ENCODE measurements at places on chromosomes 13 and 19.

DNA sequence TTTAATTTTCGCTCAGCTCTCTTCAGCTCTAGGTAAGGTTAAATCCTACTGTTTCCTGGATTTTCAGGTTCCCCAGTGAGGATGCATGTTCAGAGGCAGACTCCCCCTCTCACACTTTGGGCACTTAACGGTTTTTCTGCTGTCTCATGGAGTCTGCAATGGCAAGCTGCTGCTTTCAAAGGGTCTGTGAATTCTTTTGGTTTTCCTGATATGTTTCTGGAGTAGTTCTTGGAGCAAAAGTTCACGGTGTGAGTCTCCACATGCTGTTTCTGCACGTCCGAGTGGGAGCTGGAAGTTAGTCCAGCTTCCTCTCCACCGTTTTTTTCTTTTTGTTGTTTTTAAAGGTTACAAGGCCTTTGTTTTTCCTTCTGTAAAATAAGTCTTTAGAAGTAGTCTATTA, 35.4 kb downstream of the DNAJC15 start:
- DNase-seq: no peak

- no peak for DNase-seq
Measured at GRCh38 chr19:49907745-49908446, 11.2 kb upstream of the IL4I1 start.

GRCh38 chr19:17847538-17848366, at the start of gene JAK3:
TSS of gene JAK3 (minus strand) at chr19:17847982. CDS start at chr19:17844417, 3,565 bp downstream.
- DNase-seq: peak; percentile 93

- peak; percentile 79 for DNase-seq
Measured at GRCh38 chr19:41264581-41265394, 616 bp downstream of the HNRNPUL1 start.

DNA sequence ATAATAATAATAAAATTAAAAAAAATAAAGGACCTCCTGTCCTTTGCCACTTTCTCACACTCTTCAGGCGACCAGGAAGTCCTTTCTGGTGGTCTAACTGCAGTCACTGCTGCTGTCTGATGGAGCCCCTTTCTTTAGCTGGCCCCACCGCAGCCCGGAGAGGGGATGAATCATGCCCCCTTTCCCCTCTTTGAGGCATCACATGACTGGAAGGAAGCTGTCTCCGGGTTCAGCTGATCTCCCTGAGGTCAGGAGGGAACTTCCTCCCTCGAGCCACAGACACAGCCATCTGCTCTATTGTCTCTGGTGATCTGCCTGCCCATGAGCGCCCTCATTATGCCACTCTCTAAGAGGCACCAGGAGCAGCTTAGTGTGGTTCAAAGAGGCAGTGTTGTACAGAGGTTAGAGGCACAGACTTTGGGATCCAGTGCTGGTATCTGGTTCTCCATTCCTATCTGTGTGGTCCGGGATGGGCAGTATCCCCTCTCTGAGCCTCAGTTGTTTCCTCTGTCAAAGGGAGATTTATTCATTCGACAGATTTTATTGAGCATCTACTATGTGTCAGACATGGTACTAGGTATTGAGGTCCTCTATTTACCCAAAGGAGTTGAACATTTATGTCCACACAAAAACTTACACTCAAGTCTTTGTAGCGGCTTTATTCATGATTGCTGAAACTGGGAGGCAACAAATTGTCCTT, 30.0 kb downstream of the VAV1 start:
- peak; percentile 81 for DNase-seq

- peak; percentile 70 for DNase-seq
Measured at GRCh38 chr19:43524922-43525835, 1.8 kb downstream of the ETHE1 start.

- no peak for DNase-seq
Measured at GRCh38 chr13:75931116-75931515, 295.0 kb downstream of the LMO7 start.

DNA sequence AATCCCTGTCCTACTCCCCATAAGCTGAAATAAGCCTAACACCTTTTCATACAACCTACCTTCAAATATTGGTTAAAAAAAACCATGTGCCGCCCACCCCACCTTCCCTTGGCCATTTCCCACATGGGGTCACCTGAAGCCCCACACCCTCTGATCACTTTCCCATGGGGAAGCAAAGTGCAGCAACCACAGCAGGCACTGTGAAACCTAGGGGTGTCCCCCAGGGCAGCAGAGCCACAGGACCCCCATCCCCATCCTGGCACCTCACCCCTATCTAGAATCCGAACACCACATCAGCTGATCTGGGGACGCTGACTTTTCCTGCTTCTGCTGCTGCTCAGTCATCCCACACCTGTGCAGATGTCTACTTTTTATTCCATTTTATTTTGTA, 19.9 kb downstream of the CEACAM21 start:
- DNase-seq: no peak

DNA sequence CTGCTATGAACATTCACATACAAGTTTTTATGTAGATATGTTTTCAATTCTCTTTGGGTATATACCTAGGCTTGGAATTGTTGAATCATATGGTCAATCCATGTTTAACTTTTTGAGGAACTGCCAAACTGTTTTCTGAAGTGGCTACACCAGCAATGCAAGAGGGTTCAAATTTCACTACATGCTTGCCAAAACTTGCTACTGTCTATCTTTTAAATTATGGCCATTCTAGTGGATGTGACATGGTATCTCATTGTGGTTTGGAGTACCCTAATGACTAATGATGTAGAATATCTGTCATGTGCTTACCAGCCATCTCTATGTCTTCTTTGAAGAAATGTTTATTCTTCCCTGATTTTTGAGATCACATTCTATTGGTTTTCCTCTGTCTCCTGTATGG, 860.3 kb downstream of the DIAPH3 start:
- no peak for DNase-seq

DNA sequence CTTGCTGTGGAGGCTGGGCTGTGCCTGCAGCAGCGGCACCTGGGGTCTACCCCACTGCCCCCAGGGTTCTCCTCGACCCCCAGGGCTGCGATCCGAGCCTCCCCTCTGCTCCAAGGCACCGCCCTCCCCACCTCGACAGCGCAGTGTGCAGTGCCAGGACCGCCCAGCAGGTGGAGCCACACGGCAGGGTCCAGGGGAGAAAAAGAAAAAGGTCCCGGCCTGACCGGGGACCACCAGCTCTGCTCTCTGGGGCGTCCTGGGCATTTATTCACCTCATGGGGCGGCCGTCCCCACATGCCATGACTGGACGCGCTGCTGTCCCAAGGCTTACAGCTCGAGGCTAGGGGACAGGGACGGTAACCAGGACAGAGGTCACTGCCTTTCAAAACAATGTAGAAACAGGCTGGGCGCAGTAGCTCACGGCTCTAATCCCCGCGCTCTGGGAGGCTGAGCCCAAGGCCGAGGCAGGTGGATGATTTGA, 10.6 kb downstream of the REXO1 start:
- peak; percentile 82 for DNase-seq

GRCh38 chr19:38891771-38892170, 7.6 kb downstream of the SIRT2 start:
- DNase-seq: no peak

DNA sequence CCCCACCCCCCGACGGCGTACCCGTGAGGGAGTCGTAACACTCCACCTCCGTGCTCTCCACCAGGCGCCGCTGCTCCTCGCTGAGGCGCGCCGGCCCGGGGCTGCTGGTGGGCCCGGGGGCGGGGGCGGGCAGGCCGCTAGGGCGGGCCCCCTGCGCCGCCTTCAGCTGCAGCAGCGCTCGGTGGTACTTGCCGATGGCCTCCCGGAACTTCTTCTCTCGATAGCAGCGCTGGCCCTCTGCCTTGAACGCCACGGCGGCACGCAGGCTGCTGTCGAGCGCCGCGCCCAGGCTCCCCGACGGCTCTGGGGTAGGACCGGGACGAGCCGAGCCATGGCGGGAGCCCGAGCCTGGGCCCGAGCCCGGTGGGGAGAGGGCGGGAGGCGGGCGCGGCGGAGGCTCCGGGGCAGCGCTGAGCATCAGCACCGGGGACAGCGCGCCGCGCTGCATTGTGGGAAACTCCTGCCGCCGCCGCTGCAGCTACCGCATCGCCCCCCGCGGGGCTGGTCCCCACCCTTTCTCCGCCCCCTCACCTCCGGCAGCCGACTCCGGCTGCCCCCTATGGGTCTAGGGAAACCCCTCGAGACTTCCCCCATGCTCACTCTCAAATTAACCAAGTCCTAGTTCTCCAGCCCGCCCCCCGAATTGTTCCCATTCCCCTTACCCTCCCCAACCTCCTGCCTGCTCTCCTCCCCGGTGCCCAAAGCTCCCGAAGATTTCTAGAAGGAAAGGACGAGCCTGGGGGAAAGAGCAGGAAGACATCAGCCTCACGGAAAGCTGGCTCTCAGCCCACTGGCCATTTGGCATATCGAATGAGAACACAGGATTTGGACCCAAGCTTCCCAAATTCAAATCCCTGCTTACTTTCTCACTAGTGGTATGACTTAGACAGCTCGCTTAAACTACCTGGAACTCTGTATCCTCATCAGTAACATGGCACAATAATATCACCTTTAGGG, at the start of gene TTC9B:
TTC9B (minus strand) TSS at position 451 of the 957 bp plus-strand sequence; CDS start at position 448, 3 bp downstream.
- DNase-seq: peak; percentile 68

DNA sequence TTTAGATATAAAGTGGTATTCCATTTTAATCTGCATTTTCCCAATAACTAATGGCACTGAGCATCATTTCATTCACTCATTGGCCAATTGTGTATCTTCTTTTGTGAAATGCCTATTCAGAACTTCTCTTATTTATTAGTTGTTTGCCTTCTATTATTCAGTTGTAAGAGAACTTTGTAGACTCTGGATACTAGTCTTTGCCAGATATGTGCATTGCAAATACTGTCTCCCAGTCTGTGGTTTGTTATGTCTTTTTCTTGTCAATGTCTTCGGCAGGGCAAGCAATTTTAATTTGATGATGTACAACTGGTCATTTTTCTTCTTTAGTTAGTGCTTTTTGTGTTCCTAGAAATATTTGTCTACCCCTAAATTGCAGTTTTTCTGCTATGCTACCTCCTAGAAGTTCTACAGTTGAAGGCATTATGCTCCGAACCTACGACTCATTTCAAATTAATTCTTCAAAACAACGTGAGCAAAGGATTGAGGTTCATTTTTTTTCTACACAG, 115.9 kb downstream of the TSHZ3 start:
- DNase-seq: no peak

- DNase-seq: no peak
Measured at GRCh38 chr13:48263196-48263595, 30.2 kb downstream of the ITM2B start.

DNA sequence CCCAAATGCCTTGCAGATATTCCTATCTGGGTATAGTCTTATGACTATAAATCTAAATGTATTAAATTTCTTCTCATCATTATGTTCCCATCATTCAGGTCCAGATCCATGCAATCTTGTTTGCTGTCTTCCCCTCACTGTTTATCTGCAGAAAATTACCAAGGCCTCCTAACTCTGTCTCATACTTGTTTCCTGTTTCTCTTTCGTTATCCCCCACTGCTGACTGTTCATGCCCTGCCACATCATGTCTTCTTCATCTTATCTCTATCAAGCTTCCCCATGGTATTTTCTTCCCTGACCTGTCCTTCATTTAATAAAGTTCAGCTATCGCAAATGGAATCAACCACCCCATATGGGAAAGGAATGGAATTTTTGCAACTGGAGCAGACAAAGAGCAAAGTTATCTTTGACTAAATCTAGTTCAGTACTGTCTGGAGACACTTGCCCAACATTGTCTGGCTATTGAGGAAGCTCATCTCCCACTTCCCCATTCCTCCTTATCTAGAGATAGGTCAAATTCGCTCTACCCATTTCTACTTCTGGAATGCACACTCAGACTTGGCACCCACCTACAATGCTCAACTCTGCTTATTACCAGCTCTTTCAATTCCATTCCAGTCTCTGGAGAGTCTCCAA, 1358.1 kb downstream of the EFNB2 start:
- no peak for DNase-seq

GRCh38 chr19:46514589-46515289, 19.1 kb upstream of the PNMA8B start:
- DNase-seq: no peak

GRCh38 chr13:31793246-31793645, 53.9 kb downstream of the RXFP2 start:
- DNase-seq: no peak

- no peak for DNase-seq
Measured at GRCh38 chr13:94212196-94212595, 267.3 kb downstream of the DCT start.

GRCh38 chr13:26221399-26221720, 754 bp downstream of the RNF6 start:
- no peak for DNase-seq

DNA sequence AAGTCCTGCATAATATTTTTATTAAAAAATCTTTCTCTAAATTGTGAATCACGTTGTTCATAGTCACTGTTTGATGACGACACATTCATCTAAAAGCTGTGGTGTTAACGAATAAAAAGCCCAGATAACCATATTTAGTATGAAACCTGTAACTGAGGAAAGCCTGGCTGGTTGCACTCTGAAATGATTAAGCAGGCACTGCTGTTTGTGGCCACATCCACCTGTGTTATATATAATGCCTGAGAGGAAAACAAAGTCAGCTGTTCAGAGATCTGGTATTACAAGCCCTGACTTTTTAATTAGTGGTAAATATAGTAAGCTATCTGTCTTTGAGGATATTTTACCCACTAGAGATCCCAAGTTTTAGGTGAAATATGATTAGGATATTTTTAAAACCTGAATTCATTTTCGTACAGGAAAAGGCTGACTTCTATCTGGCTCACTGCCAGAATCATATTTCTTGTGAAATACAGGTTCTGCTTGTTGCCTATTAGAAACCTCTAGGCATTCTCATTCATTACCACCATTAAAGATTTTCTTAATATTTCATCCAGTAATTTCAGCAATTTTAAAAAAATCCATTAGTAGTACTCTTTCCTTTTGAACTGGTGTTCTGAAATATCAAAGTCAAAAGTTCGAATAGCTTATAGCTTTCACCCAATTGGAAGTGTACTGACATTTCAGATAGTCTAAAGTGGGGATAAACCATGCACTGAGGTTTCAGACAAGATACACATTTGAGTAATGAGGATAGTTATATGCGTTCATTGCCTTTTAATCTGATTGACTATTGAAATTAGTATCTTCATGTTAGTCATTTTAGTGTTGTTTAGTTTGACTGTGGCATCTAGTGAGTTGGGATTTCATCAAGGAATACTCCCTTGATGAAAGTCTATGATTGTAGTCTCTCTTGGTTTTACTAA, 79.7 kb downstream of the LMO7 start:
- DNase-seq: no peak

GRCh38 chr19:48394331-48395169, 1.1 kb downstream of the GRIN2D start:
- DNase-seq: peak; percentile 37

- no peak for DNase-seq
Measured at GRCh38 chr19:48318286-48318987, 6.9 kb upstream of the EMP3 start.

DNA sequence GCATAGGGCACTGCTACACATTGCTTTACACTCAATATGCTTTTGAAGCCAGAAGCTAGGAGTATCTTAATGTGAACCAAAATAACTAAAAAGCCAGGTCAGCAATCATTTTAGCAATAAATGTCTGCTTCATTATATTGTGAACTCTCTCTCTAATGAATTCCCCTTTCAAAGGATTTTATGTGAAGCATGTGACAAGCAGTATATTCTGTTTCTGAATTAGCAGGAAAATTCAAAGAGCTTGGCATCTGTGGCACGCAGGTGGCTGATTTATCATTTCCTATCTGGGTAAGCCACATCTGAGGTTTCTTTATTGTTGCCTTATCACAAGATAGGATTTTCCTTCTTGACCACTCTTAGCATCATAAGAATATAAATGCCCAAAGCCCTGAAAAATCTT, 56.8 kb upstream of the KLF12 start:
- no peak for DNase-seq

Measured in activated T-cell treated with anti-CD3 and anti-CD28 coated beads, Interleukin-2, amount 50 U/mL, for 24 hours (primary cell).